Fibroblast of villous mesenchyme (primary cell): ENCODE measurements at places on chromosomes 11 and 22. TPM values are rescaled to one million over a fixed set of nuclear protein-coding genes. Genes with fewer than 3 reads are reported as not detected.

DNA sequence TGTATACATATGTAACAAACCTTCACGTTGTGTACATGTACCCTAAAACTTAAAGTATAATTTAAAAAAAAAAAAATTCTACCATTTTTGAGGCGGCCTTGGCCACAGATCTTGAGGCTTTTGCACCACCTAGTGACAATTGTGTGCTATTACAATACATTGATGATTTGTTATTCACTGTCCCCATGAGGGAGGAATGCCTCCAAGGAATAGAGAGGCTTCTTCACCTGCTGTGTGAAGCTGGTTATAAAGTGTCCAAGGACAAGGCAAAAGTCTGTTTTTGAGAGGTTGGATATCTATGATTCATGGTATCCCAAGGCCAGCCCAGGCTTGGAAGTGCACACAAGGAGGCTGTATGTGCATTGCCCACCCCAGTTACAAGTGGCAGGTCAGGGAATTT lies 30.7 kb downstream of the SLC22A25 start:
- peak; percentile 19 for DNase-seq

DNA sequence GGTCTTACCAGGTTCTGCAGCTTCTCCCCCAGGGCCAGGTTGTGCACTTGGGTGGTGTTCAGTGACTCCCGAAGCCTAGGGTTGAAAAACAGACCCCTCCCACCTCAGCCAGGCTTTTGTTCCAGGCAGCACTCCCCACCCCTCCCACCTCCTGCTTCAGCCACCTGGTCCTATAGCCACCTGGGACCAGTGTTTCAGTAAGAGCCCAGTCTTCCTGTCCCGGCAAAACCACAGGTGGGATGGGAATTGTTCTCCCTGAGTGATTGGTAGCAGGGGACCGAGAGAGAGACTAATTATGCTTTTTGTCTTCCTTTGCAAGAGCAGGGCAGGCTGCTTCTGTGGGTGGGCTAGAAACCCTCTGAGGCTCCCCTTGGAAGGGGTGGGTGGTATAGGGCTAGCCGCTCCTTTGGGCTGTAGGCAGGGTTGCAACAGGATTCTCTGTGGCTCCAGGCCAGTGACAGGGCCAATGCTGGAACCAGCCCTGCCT lies 8.5 kb upstream of the NAALADL1 start:
- DNase-seq = no peak

GRCh38 chr22:16936625-16937024 lies 71.4 kb downstream of the GAB4 start:
- no peak for DNase-seq

DNA sequence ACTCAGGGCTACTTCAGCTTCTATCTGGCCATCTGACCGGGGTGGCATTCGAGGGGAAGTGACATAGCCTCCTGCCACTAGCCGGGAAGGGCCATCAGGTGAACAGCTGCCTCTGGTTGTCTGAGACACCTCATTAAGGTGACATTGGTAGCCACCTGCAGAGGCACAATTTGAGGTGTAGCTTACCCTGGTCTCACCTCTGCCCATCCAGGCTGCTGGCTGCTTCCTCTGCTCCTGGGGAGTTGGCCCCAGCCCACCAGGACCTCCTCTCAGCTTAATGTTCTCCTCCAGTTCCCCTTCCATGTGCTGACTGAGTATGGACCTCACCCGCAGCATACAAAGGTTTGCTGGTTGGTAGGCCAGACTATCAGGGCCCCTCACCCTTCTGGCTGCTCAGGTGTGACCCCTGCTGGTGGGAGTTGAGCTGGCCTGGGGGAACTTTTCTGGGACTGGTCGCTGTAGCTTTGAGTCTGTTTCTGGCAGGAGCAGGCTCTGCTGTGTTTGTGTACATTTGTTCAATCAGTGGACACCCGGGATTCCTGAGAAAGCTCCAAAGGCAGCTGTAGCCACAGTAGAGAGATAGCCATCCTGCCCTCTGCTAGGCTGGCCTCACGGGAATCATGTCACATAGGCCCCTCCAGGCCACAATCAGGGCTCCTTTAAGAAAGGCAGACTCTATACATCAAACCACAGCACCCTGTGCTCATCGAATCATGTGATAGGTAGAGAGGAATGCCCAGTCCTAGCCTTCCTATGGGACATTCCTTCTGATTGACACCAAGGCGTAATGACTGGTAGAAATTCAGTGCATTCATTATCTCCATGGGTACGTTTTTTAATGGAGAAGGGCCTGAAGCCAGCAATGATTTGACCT lies 295.1 kb upstream of the PLET1 start:
- DNase-seq = peak; percentile 48

- no peak for DNase-seq
These were observed 2.4 kb downstream of the OR52E1 start for GRCh38 chr11:5071799-5072198.

- DNase-seq = no peak
These were observed 22.8 kb upstream of the DGAT2 start for GRCh38 chr11:75745807-75746206.

- peak; percentile 19 for DNase-seq
These were observed 296.9 kb upstream of the SORL1-AS1 start for GRCh38 chr11:121749691-121750090.

DNA sequence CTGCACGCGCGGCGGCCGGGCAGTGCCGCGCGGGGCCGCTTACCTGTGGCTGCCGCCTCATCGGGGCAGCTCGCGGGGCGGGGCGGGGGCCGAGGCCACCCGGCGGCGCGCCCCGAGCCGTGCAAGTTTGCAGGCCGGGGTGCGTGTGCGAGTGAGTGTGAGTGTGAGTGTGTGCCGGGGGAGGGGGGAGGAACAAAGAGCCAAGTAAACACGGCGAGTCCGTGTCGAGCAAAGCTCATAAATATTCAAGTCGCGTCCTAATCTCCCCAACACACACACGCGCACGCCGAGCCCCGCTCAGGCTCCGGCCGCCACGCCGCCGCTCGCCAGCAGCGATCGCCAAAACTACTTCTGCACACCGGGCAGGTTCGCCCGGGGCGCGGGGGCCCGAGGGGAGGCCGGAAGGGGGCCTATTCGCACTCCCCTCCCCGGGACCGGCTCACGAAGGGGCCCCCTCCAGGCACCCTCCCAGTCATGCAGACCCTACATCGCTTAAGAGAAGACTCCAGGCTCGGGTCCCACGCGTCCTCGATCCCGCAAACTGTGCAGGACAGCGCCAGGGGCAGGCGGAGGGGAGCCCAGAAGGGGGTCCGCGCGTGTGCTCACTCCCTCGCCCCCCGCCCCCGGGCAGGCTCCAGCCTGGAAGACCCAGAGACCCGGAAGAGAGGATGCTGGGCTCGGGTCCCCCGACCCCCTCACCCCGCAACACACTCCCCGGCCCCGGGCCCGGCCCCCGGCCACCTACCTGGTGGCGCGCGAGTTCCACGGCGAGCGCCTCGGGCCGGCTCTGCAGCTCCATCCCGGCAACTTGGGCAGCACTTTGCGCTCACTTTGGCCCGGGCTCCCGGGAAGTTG lies 827 bp downstream of the PHF21B start:
- DNase-seq = peak; percentile 16

The OR51E2 gene
- 0.43 and 1.9 TPM in 2 replicates for total RNA-seq

The FAR1 gene
- 58.3 and 59.9 TPM in 2 replicates for total RNA-seq
